Esophagus mucosa (tissue), 1 donor: ENCODE measurements at places on chromosomes 5 and 9. TPM values are rescaled to one million over a fixed set of nuclear protein-coding genes. Genes with fewer than 3 reads are reported as not detected.

Gene LHX3
- total RNA-seq: 0.08 TPM

GRCh38 chr5:74766418-74766848 lies 484 bp downstream of the GFM2 start:
- ATAC-seq: peak; percentile 63

Gene PBX3
- 13.8 TPM for total RNA-seq

DNA sequence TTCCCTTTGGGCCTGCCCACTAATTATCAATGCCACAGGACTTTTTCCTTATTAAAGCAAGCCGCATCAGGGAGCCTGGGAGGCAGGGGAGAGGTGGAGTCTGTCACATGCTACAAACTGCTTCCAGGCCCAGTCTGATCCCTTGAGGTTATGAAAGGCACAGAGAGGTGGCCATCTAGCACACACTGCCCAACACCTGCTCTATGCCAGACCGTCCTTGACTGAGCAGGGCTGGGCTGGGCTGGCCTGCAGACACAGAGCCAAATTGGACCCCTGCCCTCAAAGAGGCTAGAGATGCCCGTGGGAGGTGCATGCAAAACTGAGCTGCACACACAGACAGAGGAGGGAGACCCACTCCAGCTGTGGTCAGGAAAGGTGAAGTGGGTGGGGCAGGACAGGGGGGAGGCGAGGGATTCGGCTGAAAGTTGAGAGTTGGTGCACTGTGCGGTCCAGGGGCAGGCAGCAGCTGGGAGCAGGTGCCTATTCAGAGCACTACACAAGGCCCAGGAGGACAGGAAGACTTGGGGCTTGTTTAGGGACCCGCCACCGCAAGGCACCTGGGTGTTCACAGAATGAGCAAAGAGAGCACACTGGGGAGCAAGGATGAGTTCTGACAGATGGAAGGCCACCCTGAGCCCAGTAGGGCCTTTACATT lies 36.4 kb upstream of the TCF7 start:
- peak; percentile 19 for ATAC-seq
